Stimulated activated CD8-positive, alpha-beta memory T cell treated with anti-CD3 and anti-CD28 coated beads, Interleukin-2, amount 100 ng/mL, for 48 hours (primary cell): ENCODE measurements at places on chromosomes 3 and 15.

DNA sequence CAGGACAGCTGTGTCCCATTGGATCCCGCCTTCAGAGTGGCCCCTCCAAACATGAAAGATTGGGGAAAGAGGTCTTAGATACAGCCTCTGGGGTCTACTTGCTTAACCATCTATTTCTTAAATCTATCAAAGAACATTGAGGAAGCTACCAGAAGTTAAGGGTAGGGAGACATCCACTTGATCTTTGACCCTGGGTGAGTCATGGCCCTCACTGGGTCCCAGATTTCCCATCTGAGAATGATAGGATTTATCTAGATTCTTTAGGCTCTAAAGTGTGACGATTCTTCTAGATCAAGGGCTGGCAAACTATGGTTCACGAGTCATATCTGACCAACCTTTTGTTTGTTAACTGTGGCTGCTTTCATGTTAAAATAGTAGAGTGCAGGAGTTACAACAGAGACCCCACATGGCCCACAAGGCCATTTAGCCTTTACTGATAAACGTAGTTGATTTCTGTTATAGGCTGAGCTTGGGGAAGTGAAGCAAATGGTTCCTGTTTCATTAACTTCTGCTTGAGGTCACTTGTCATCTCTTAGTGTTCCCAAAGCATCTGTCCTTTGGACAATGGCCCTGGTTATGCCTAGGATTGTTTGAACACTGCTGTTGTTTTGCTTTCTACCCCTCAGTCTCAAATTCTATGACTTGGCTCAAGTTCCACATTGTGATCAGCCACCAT, 8.0 kb downstream of the MUC13 start:
- DNase-seq = no peak

- DNase-seq = no peak
These were observed 39.3 kb downstream of the GLB1 start for GRCh38 chr3:33057320-33058298.

DNA sequence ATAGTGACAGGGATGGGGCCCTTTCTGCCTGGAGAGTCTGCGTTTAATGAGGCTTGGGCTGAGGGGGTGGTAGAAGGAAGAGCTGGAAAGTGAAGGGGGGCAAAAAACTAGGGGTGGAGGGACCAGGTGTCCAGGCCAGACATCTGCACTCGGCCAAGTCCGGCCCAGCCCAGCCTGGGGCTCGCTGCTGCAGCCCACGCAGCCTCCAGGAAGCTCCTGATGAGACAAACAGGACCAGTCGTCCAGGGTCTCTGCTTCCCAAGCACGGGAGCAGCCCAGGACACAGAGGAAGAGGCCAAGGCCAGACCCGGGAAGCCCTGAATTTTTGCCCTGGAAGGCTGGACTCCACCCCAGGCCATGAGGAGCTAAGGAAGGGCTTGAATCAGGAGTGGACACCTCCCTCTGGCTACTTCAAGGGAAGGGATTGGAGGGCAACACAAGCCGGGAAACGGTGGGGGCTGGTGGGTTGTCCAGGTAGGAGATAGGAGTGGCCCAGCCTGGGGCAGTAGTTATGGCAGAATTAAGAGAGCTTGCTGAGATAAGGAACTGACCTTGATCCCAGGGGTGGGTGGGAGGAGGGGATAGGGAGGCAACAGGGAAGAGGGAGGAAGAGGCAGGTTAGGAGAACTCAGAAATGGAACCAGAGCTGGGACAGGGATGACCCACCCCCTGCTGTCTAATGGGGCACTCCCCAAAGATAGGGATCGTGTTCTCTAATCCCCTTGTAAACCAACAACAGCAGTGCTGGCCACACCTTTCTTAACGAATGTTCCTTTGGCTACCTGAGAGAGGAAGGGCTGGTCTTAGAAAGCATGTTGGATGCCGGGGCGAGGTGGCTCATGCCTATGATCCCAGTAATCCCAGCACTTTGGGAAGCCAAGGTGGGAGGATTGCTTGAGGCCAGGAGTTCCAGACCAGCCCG, 89.5 kb downstream of the ANP32A start:
- no peak for DNase-seq

GRCh38 chr3:25035526-25035925, 392.5 kb upstream of the RARB start:
- no peak for DNase-seq

DNA sequence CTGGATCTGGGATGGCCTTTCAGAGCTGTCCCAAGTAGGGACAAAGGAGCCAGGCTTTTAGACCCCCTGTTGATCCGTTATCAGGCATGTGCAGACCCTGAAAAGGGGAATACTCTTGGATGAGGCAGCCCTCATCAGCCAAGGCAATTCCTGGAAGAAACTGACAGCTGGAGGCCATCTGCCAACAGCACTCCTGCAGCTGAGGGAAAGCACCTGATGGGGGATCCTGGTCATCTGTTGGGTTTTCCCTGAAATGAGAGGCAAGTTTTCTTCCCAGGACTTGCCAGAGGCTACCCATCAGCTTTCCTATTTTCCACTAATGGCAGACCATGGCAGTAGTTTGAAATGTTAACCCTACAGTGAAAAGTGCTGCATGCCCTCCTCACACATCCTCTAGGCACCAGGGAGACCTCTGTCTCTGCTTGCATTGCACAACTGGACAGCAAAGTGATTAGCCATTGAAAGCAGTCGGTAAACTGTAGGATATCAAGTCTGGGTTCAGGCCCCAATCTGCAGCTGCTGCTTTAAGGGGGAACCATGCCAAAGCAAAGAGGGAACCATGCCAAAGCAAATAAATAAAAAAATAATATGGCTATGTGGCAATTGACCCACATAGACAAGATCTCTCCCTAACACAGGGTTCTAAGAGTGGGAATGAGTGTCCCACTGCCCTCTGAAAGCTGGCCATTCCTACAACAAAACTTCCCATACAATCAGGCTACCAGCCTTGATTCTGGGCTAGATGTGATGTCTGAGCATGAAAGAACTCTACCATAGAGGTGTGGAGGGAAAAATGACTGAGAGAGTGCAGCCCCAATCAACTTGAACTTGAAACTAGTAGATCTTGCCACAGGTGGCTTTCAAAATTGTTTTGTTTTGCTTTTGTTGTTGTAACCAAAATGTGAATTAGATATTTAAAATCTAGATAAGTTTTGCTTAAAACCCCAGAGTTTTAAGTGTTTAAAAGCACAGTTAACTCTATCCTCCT, 232.0 kb upstream of the STT3B start:
- DNase-seq = no peak

DNA sequence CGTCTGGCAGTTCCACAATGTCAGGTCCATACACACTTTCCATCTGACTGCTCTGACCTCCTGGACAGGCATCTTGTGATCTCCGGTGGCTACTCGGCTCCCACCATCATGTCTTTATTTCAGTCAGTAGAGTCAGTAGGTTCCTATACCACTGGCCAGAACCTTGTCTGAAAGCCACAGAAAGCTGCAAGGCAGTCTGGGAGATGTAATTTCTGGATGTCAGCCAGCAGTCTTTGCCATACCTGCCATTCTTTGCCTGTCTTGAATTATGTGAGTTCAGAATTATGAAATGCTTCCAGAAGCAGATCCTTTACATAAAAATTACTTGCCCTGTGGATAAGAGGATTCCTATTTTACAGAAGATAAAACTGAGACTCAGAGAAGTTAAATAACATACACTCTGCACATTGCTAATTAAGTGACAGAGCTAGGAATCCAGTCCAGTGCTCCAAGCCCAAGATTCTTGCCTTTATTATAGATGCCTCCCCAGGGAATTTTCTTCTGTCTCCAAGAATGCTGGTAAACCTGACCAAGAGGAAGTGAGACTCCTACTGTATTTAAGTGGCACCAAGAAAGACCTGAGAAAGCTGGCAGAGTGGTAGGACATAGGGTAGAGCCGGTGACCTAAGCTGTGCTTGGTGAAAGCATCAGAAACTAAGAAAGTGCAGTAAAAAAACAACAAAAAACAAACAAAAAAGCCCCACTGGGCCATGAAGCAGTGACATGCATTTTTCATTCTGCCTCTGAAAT, 75.6 kb downstream of the IQCH start:
- no peak for DNase-seq

- DNase-seq = no peak
These were observed 2.2 kb upstream of the CD47 start for GRCh38 chr3:108093021-108093420.

GRCh38 chr3:190397889-190398288, 9.9 kb downstream of the CLDN16 start:
- DNase-seq = no peak

GRCh38 chr15:90713081-90713480, 4.1 kb upstream of the BLM start:
- no peak for DNase-seq

DNA sequence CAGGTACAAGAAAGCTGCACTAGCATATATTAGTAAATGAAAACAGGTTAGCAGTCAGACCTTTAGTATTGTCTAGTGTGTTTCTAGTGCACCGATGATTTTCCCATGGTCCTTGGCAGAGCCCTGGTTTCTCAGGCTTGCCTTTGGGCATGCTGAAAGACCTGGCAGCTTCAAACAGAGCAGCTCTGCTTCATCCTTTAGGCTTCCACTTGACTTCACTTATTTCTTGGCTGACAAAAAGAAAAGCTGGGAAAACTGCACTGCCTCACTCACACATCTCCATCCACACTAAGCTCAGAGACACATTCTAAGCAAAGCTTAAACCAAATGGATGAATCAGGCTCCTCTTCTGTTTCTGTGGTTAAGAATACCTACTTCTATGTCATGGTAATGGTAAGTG, 374.8 kb upstream of the PDZRN3 start:
- DNase-seq = no peak

DNA sequence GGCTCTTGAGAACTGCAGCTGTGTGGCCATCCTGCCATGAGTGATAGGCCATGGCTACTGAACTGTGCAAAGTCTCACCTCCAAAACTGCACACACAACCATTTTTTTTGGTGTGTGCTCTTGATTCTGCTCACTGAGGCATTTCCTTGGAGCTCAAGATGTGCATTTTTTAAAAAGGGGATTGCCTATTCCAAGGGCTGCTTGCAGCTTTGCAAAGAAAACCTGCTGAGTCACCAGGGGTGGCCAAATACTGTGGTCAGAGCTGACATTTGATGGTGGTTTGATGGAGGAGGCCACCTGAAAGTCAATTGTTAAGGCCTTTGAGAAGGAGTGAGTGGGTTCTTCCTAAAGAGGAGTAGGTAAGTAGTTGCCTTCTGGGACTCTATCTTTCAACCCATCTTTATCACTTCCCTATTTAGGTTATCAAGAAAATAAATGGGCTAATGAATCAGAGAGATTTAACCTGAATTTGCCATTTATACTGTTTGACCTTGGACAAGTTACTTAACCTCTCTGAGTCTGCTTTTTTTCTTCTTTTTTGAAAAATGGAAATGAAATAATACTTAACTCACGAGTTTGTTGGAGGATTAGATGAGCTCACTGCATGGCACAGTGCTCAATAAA, 87.9 kb downstream of the CHST2 start:
- DNase-seq = no peak

DNA sequence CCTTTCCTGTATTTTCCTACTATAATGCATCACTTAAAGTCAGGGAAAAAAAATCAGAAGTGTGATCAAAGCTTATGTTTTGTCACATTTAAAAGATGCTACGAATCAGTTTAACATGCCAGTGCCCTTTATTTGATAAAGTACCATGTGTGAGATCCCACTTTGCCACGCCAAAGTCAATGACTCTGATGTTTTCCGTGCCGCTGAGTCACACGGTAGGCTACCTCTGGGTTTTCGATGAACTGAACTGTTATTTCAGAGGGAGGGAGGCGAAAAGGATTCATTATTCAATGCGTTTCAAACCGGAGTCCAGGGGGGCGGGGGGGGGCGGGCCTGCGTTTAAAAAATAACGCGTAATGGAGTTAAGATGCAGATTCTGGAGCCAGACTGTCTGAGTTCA, 203.0 kb downstream of the ABHD5 start:
- no peak for DNase-seq

DNA sequence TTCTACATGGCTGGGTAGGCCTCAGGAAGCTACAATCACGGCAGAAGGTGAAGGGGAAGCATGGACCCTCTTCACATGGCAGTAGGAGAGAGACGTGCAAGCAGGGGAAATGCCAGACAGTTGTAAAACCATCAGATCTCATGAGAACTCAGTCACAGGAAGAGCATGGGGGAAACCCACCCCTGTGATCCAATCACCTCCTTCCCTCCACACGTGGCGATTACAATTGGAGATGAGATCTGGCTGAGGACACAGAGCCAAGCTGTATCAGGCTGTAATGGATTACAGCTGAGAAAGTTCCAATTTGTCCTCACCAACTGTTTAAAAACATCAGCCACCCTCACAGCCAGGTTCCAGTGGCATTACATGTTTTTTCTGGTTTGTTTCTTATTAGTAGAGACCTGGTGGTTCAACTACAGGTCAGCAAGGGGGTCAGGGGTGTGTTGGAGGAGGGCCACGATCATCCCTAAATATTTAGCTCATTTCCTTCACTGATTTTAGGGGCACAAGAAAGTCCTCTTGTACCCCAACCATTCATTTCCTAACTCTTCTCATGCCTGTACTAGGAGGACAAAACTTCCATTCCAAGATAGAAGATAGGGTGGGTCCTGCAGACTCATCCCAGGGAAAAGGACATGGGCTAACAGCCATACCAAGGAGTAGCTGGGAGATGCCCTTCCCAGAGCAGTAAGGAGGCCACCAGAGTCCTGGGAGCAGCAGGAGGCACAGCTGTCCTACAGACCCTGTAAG, 54.4 kb downstream of the ANXA2 start:
- DNase-seq = no peak

DNA sequence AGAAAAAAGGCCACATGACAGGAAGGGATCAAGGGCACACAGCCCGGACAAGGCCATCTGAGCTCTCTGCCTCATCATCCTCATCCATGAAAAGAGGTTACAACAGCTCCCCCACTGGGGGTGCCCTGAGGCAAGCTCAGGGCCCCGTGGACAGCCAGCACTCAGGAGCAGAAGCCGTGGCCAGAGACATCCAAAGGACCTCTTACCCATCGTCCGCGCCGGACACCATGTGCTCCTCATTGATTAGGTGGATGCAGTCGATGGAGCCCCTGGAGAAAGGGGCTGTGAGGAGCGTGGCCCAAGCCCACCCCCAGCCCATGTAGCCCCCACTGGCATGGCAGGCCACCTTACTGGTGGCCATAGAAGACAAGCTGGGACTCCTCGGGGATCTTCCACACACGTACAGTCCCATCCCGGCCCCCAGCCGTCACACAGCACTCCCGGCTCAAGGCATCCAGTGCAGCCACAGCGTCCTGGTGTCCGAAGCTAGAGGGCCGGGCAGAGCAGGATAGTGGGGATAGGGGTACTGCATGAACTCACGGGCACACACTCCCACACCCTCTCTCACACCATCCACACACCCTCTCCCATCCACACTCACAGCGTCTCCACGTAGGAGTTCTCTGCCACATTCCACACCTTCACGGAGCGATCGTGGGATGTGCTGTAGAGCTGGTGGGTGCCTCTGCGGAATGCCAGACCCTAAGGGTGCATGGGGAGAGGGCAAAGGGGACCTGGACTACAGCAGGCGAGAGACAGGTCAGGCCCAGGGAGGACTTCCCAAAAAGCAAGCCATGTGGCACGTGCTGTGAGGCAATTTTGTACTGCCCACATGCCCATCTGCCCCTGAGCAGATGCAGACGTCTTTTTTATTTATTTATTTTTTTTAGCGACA, 6.5 kb downstream of the RRP9 start:
- DNase-seq = no peak

- DNase-seq = no peak
These were observed 319.3 kb upstream of the ATP10A start for GRCh38 chr15:26182441-26182840.
